ENCODE measurements at places on chromosomes 12 and 14. TPM values are rescaled to one million over a fixed set of nuclear protein-coding genes. Genes with fewer than 3 reads are reported as not detected.

- no peak for DNase-seq
These were observed 42.4 kb downstream of the ITPK1 start for GRCh38 chr14:93073358-93073707.

DNA sequence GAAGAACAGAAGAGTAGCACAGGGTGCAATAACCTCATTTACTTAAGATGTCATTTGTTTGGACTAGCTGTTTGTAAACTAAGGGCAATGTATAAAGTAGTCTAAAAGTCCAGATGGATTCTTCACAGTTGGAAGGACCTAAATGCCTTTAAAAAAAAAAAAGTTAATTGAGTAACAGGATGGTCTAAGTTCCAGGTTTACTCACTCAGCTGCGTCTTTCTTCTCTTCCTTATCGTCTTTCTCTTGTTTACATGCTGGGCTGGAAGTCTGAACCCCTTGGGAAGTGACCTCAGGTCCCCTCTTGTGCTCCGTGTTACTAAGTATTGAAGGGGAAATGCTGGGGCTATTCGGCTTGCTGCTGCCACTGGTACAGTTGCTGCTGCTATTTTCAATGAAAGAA, 82.5 kb downstream of the SH2B3 start:
- no peak for DNase-seq

The TCL1B gene
- total RNA-seq: not detected

The ADGRD1 gene
- 8.3 TPM for total RNA-seq

DNA sequence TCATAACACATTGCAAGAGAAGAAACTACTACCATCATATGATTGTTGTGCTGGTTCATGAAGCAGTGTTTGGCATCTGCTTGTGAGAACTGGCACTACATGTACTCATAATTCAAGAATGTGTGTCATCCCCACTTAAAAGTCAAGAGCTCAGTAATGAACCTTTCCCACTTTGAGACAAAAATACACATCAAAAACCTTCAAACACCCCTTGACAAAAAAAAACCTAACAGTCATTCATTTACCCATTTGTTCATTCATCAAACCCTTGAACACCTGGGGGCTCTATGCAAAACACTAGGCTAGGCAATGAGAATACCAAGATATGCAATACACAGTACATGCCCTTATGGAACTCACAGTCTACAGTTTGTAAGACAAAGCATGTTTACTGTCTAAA, 40.0 kb downstream of the KIF21A start:
- DNase-seq: no peak
